Kidney tubule cell (primary cell): ENCODE measurements at places on chromosomes 13 and 19.

DNA sequence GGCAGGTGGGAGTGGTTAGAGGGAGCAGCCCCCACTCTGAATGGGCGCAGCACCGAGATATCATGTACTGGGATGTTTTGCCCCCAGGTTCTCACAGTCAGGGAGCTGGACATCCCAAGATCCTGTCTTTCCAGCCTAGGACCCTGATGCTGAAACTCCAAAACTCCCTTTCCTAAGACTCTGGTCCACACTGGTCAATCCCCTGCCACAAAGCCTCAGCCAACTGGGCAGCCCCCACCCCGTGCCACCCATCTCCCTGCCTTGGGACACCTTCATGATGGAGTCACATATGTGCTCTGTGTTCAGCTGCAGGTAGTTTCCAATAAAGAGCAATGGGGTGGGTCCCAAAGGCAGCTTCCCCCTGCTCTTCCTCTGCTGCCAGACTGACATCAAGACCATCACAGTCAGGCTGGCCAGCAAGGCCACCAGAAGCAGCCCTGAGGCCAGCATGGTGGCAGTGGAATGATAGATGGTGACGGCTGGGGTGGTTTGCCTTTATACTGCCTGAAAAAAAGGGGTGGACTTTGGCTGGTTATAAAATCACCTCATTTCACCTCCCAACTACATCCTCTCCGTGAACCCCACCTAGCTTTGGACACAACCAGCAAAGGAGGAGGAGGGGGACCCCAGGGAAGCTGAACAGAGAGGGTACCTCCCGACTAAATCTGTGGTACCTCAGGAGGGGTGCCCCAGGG lies 36.3 kb downstream of the CYP2B6 start:
- DNase-seq = no peak

DNA sequence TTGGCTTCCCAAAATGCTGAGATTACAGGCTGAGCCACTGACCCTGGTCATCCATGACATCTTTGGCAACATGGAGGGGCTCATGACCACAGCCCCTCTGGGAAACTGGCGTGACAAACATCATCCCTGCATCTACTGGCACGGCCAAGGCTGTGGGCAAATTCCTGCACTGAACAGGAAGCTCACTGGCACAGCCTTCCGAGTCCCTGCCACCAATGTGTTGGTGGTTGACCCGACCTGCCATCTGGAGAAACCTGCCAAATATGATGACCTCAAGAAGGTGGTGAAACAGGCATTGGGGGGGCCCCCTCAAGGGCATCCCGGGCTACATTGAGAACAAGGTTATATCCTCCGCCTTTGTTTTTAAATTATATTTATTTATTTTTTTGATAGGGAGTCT lies 8.9 kb upstream of the ACP5 start:
- no peak for DNase-seq

DNA sequence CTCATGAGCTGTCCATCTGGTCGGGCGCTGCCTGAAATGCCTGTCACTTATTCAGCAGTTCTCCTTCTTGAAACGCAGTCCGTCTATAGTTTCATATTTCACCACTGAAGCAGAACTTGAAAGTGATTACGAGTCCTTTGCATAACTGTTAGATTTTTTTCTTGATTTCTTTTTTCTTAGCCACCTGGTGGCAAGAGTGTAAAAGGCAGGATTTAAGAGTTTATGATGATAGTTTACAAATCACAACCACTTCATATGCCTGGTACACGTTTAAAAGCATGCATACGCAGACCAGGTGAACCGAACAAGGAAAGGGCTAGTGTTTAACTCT lies 45.8 kb downstream of the GGACT start:
- DNase-seq = peak; percentile 35

- peak; percentile 53 for DNase-seq
Measured at GRCh38 chr19:19531951-19532805, 3.5 kb downstream of the YJEFN3 start.

- no peak for DNase-seq
Measured at GRCh38 chr13:112132619-112133018, 65.7 kb downstream of the SOX1 start.

- peak; percentile 69 for DNase-seq
Measured at GRCh38 chr13:42064259-42064658, 15.8 kb downstream of the DGKH start.

- DNase-seq = no peak
Measured at GRCh38 chr19:53606031-53606430, 25.8 kb upstream of the DPRX start.

DNA sequence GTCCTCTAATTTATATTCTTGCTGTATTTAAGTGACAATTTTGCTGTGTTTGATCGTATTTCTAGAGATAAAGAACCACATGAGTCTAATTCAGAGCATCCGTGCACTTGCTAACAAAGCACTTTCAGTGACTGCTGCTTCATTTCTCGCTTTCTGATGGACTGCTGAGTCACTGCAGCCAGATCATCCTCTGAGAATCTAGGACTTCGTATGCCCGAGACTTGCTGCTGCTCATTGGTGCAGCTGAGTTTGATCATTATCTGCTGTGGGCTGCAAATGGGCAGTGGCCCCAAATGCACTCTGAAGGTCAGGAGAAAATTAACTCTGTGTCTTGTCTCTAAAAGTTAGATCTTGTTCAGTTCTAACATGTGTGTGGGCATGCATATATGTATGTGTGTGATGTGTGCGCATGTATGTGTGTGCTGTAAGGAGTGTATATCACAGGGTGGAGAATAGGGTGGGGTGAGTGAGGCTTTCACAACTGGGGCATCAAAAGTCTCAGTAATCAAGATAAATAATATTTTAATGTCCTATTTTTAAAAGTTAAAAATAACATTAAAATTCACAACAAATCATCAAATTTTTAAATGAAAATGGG lies 342.6 kb downstream of the MTUS2 start:
- peak; percentile 29 for DNase-seq

DNA sequence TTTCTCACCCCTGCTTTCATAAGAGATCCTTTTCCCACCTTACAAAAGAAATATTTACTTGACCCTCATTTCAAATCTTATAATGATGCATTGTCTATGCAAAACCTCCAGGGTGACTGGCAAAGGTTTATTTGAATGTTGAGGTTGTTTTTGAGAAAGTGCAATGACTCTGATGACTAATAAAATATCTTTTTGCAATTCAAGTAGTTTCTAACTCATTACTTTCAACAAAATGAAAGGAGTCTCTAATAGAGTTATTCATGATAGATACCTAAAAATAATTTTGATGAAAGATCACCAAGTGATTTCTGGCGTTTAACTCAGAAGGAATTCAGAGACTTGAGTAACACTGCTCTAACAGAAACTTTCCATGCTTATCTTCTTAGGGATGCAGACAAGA lies 144.2 kb downstream of the FOXO1 start:
- DNase-seq = no peak

DNA sequence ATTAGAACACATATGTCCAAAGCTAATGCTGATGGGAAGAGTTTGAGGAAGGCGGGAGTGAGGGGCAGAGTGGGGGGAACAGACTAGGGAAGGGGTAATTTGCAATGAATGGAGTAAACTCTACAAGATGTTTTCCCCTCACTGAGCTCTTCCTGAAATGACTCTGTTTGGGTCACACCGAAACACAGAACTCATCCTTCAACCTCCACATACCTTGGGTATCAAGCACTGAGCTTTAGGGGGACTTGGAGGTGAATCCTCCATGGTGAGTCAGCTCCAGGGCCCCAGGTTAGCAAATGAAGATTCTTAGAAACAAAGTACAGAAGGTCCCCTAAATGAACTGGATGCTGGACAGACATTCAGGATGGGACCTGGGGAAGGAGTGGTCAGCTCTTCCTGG lies 1.3 kb upstream of the SIGLEC10 start:
- no peak for DNase-seq

DNA sequence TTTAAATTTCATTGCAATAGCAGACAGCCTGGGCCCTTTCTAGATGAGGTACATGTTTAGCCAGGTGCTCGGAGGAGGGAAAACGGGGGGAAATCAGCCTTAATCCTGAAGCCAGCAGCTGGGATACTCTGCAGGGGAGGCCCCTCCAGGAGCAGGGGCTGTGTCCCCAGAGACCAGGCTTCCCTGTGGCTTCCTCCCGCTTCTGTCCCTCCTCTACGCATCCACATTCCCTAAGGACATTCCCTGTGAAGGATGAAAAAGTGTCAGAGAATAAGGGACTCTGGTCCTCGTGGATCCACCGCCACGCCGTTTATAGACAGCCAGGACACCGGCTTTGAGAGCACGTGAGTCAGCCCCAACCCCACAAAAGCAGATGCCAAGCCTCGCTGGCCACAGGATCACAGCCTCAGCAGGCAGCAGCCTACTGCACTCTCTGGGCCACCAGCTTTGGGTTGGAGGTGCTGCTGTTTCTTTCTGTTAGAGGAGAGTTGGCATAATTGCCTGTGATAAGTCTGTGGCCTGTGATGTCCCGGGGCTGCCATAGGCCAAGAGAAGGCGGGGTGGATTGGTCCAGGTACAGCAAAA lies 36.7 kb upstream of the RANBP3 start:
- no peak for DNase-seq

GRCh38 chr19:30256496-30256850 lies 115.7 kb upstream of the ZNF536 start:
- no peak for DNase-seq

DNA sequence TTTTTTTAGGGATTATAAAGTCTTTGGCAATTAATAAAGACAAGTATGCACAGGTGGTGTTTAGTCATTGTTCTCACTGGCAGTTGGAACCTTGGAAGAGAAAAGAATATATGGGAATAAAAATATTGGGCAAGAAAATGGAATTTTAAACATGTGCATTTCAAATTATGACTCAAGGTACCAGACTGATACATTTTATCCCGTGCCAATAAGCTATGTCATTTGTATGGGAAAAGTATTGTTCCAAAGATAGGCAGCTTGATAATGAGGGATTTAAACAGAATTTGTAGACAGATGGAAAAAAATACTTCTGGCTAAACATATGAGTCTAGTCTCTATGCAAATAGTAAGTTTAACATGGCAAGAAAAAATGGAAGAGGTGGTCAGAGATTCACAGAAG lies 169.5 kb upstream of the UFM1 start:
- DNase-seq = no peak

GRCh38 chr13:34040863-34041262 lies 222.9 kb downstream of the RFC3 start:
- no peak for DNase-seq

- DNase-seq = no peak
Measured at GRCh38 chr13:80048030-80048429, 292.9 kb downstream of the SPRY2 start.

DNA sequence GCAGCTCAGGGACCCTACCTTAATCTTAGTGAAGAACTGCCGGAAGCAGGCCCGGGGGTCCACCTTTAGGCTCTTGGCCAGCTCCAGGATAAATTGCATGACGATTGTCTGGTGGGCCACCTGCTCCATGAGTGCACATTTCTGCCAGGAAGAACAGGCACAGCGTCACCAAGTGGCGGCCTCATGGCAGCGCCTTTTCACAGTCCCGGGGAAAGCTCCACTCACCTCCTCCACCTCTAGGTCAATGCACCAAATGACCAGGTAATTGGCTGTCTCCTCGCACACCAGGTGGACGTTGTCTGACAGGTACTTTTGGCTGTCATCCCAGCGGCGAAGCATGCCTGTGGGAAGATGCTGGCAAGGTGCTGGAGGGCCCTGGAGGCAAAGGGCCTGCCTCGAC lies 8.3 kb downstream of the CDC37 start:
- DNase-seq = no peak

- peak; percentile 89 for DNase-seq
Measured at GRCh38 chr13:78193846-78194245, 275.2 kb upstream of the EDNRB start.

DNA sequence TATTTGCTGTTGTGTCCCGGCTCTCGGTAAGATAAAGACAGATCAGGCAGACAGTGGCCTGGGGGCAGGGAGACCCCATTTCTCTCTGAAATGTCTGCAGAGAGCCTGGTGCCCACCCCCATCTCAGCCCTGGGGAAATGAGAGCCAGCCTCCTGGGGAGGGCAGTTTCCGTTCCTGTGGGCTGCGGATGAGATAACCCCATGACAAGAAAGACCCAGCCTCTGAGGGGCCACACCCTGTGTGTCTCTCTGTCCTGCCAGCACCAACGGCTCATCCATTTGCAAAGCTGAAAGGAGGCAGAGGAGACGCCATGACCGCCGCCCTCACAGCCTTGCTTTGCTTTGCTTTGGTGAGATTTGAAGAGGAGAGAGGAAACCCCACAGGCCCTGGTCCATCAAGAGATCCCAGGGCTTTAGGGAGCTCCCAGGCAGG lies 28.1 kb upstream of the KIR3DL3 start:
- DNase-seq = no peak

DNA sequence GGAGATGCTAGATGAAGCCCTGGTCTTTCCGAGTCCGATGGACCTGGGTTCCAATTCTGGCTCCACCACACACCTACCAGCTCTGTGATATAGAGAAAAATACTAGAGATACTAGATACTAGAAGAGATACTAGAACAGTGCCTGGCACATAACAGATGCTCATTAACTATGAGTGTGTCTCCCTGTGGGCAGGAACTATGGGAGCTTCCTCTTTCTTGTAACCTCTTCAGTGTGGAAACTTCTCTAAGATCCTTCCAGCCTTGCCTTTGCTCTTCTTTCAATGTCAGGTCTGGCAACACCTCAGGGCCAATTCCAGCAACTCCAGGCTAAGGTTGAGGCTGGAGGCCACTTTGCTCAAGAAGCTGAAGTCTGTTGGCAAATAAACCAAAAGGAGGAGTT lies 143.9 kb downstream of the KATNAL1 start:
- no peak for DNase-seq

- DNase-seq = no peak
Measured at GRCh38 chr13:113811081-113811928, 52.3 kb downstream of the TMEM255B start.

DNA sequence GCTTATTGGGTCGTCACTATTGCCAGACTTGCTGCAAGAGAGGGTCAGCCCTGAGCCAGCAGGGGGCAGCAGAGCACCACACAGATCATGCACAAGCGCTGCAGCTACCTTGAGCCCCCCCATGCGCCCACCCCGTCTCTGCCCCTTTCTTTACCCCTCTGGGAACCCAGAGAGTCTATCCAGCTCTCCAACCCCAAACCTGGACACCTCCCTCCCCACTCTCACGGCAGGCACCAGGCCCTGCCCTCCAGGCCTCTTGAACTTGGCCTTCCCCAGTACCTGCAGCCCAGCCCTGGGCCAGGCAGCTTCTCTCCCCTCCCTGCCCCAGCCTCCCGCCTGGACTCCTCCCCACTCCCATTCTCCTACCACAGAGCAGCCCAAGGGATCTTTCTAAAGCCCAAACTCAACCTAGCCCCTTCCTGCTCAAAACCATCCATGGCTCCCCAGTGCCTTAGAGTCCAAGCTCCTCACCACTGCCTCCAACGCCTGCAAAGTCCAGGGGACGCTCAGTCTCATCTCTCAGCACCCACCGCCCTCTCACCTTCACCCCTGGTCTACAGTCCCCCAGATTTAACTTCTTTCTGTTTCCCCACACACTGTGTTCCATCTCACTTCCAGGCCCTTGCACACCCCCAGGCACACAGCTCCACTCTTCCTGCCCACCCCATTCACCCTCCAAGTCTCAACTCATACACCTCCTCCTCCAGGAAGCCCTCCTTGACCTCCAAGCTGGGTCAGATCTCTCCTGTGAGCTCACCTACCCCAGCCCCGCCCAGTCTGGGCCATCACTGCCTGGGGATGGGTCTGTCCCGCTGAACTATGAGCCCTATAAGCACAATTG lies 9.4 kb upstream of the CEACAM16 start:
- DNase-seq = peak; percentile 68

GRCh38 chr19:17784201-17785008 lies 10.5 kb upstream of the B3GNT3 start:
- DNase-seq = peak; percentile 71

- no peak for DNase-seq
Measured at GRCh38 chr13:56189439-56189838, 951.3 kb upstream of the PRR20A start.
